Thymus (tissue), 14 donors: ENCODE measurements at places on chromosomes 3 and 15.

DNA sequence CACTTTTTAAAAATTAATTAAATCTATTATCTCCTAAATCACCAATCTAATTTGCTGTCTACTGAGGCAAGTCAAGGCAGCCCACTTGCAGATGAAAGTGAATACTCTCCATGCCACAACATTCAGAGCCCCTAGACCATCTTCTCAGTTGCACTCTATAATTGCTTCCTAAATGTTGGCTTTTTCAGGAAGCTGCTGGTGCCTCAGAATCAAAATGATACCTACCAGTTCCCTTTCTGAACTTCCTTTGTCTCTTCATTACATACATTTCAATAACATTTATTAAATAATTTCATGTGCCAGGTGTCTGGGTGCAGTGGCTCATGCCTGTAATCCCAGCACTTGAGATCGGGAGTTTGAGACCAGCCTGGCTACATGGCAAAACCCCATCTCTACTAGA is 124.1 kb downstream of the SERPINI1 start:
- no peak for DNase-seq

DNA sequence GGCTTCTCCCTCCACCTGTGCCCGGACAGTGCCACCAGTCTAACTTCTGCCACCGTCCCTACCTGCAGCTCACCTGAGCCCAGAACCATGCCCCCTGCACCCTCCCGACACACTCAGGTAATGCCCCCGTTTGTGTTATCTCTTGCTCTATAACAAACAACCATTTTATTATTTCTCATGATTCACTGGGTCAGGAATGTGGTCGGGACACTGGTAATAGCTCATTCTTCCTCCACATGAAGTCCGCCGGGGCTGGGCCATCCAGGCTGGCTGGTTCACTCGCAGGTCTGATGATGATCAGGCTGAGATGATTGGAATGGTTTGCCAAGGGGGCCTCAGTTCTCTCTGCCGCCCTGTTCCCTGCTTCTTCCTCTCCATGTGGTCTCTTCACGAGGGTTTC is 20.3 kb upstream of the NR2E3 start:
- no peak for DNase-seq

DNA sequence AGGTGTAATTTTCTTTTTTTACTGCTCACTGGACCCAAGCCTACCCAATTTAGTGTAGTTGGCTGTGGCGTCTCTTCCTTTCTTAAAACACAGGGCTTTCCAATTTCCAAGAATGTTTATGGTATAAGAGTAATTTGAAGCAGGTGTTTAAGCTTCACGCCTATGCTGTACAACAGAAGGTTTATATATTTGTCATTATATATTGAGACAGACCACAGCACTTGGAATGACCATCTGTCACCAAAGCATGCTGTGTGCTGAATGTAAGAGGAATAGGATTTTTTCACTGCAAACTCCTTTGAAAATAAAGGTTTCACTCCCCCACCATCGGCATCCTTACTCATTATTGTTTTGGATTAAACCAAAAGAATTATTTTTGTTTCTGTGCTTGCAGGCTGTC is 325.7 kb downstream of the OTOL1 start:
- no peak for DNase-seq

- no peak for DNase-seq
These were observed 39.7 kb downstream of the ARHGEF3 start for GRCh38 chr3:56761887-56762651.

DNA sequence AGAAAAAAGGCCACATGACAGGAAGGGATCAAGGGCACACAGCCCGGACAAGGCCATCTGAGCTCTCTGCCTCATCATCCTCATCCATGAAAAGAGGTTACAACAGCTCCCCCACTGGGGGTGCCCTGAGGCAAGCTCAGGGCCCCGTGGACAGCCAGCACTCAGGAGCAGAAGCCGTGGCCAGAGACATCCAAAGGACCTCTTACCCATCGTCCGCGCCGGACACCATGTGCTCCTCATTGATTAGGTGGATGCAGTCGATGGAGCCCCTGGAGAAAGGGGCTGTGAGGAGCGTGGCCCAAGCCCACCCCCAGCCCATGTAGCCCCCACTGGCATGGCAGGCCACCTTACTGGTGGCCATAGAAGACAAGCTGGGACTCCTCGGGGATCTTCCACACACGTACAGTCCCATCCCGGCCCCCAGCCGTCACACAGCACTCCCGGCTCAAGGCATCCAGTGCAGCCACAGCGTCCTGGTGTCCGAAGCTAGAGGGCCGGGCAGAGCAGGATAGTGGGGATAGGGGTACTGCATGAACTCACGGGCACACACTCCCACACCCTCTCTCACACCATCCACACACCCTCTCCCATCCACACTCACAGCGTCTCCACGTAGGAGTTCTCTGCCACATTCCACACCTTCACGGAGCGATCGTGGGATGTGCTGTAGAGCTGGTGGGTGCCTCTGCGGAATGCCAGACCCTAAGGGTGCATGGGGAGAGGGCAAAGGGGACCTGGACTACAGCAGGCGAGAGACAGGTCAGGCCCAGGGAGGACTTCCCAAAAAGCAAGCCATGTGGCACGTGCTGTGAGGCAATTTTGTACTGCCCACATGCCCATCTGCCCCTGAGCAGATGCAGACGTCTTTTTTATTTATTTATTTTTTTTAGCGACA is 6.5 kb downstream of the RRP9 start:
- DNase-seq, result no peak

- no peak for DNase-seq
These were observed 92.6 kb upstream of the MYRIP start for GRCh38 chr3:39716849-39717248.

- DNase-seq, result no peak
These were observed 69.4 kb downstream of the CPN2 start for GRCh38 chr3:194281766-194282165.

DNA sequence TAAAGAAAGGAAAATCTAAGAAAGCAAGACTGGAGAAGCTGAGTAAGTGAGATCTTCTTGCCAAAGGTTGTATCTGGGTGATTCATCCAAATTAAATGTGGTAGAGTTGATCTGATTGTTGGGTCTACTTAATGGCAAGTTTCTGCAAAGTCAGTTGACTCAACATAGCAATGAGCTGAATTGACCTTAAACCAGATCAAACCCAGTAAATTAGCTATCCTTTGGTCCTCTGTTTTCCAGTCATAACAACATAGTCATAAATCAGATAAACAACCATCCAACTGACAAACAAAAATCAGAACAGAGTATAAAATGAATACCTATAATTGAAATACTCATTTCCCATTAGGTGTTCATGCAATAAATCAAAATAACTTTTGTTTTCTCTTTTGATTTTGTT is 142.6 kb upstream of the CFAP20DC start:
- no peak for DNase-seq

- DNase-seq, result no peak
These were observed 362.5 kb upstream of the EPHA3 start for GRCh38 chr3:88744896-88745295.

GRCh38 chr3:61570813-61571212 is 9.4 kb downstream of the PTPRG start:
- DNase-seq, result no peak

DNA sequence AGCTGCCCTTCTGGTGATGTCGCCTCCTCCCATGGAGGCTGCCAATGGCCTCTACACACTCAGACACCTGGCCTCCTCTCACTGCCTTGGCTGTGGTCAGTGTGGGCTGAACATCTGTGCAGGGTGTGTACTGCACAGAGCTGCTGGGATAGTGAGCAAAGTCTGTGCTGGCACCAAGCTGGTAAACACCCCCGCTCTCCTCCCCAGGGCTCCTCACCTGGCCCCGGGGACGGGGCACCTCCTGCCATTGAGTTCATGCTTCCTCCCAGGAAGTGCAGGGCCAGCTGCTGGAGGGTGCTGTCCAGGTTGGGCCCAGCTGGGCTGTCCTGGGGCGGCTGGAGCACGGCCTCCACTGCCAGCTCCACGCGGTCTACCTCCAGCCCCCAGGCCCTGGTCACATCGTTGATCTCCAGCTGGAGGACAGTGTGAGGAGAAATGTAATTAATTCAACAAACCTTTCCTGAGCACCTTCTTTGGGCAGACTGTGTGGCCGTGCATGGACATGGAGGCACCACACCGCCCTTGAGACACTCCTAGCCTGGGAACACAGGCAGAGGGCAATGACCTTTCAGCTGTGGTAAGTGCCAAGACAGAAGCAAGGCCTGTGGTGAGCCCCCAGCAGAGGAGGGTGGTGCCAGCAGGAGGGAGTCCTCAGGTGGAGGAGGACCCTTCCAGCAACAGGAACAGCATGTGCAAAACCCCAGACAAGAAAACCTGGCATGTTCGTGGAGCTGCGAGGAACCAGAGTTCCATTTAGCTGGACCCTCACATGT is 6.8 kb downstream of the STOML1 start:
- no peak for DNase-seq

- DNase-seq, result no peak
These were observed 14.9 kb upstream of the DNAAF4 start for GRCh38 chr15:55522742-55523450.

GRCh38 chr15:76588811-76589747 is 252.5 kb downstream of the ISL2 start:
- DNase-seq, result no peak

DNA sequence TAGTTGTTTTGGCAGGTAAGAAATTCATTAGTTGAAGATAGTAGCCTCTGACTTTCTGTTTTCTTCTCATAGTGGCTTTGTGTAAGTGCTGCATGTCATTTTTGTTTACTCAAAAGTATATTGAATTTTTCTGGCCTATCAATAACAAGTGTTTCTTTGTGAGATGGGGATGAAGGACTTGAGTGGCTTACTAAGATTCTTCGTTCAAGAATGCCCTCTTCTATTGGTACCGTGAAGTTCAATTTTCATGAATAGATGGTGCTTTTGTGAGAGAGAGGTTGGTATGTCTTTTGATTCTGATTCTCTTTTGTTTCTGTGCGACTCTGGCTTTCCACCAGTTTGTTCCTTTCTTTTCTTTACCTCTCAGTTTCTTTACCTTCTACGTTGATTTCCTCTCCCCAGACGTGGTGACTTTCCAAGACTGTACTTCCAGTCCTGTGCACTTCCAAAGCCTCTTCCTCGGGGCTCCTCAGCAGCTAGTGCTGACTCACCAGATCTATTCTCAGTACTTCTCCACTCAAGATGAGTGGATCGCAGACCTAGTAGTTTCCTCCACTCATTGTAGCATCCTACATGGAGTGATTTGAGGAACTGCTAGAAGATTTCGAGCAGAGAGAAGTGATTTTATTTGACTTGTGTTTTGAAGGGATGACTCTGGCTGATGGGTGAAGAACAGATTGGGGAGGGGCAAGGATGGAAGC is 82.0 kb upstream of the EPHB3 start:
- DNase-seq, result no peak

DNA sequence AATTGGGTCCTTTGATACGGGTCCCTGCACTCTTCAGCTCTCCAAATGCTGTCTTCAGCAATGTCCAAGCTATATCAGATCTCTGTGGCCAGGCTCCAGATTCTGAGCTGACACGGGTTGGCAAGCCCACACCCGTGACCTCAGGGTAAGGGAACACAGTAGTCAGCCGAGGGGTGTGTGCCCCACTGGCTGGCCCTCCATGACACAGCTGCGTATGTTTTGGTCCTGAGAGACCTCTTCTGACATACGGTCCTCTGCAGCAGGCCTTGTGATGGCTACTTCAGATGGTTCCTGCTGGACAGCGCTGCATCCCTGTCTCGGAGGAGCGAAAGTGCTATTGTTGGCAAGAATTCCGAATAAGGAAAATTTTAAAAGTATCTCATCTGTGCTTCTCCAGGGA is 85.2 kb upstream of the ADAMTS17 start:
- no peak for DNase-seq

DNA sequence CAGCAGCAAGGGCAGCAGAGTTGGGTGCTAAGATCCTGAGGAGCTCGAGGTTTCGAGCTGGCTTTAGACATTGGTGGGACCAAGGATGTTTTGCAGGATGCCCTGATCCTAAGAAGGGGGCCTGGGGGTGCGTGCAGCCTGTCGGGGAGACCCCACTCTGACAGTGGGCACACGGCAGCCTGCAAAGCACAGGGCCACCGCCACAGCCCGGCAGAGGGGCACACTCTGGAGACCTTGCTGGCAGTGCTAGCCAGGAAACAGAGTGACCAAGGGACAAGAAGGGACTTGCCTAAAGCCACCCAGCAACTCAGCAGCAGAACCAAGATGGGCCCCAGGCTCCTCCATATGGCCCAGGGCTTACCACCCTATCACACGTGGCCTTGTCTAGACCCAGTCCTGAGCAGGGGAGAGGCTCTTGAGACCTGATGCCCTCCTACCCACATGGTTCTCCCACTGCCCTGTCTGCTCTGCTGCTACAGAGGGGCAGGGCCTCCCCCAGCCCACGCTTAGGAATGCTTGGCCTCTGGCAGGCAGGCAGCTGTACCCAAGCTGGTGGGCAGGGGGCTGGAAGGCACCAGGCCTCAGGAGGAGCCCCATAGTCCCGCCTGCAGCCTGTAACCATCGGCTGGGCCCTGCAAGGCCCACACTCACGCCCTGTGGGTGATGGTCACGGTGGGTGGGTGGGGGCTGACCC is 18.8 kb downstream of the SEC61A1 start:
- DNase-seq, result no peak

DNA sequence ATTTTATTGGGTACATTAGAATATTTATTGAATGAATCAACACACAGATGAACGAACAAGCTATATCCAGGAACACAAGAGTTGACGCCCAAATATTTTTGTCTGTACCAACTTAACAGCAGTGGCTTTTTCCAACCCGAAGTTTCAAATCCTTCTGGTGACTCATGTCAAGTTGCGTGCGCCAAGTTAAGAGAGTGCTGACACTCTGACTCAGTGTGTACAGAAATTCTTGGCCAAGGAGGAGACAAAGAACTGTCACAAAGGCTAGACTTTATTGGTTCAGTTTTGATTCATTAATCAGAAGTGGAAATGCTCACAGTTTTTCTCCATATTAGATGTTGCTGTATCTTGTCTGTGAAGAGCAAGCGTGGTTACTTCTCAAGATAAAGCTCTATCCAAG is 59.6 kb upstream of the TSC22D2 start:
- no peak for DNase-seq

- DNase-seq, result no peak
These were observed 65.6 kb downstream of the GRIP2 start for GRCh38 chr3:14474363-14475081.

DNA sequence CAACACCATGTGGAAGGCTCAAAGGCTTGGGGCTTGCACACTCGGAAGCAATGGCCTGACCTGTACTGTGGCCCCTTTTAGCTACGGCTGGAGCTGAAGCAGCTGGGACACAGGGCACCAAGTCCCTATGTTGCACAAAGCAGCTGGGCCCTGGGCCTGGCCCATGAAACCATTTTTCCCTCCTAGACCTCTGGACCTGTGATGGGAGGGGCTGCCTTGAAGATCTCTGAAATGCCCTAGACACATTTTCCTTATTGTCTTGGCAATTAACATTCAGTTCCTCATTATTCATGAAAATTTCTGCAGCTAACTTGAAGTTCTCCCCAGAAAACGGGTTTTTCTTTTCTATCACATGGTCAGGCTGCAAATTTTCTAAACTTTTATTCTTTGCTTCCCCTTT is 85.6 kb upstream of the ALDH1A3 start:
- no peak for DNase-seq

- no peak for DNase-seq
These were observed 38.8 kb upstream of the ARL14 start for GRCh38 chr3:160638184-160638583.

GRCh38 chr15:39736412-39737195 is 46.0 kb downstream of the FSIP1 start:
- DNase-seq, result no peak
